Left colon (tissue), 2 donors: ENCODE measurements at places on chromosomes 5 and 9.

DNA sequence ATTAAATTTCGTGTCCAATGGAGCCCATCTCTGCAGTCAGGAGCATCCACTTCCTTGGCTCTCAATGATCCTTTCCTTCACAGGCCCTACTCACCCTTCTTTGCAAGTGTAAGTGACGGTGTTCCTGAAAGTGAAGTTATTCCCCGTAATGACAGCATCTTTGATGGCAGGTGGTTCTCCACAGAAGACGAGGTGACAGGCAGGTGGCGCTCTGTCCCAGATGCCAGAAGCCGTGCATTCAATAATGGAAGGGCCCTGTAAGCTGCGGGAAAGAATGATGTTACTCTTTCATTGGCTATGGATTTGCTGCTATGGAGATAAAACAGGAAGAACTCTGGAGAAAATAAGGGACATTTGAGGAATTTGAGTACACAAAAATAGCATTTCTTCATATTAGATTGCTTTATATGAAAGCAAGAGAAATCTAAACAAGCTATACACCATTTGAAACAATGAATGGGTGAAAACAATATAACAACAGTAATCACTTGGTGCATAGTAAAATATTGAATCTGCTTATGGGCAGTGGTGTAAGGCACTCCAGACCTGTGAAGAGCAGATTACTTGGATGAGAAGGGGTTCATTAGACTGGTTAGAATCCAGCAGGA is 89.9 kb upstream of the TXNDC8 start:
- peak; percentile 76 for DNase-seq

DNA sequence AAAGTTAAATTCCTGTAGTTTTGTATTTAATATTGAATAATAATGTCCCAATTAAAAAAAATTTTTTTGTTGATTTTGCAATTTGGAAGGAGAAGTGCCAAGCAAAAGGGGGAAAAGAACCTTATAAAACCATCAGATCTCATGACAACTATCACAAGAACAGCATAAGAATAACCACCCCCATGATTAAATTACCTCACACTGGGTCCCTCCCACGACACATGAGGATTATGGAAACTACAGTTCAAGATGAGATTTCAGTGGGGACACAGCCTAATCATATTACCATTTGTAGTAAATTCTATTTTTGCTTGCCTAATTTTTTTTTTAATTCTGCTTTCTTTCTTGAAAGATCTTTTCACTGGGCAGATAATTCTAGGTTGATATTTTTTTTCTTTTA is 33.4 kb upstream of the FCHO2 start:
- DNase-seq = no peak

DNA sequence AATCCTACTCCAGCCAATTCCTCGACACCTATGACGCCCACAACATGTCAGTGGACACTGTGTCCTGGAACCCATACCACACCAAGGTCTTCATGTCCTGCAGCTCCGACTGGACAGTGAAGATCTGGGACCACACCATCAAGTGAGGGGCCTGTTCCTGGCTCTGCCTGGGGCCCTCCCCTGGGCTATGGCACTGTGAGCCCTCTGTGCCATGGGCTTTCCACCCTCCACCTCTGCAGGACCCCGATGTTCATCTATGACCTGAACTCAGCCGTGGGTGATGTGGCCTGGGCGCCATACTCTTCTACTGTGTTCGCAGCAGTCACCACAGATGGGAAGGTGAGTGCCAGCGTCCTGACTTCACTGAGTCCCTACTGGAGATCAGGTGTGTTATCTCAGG is 8.4 kb downstream of the ENHO start:
- no peak for DNase-seq

DNA sequence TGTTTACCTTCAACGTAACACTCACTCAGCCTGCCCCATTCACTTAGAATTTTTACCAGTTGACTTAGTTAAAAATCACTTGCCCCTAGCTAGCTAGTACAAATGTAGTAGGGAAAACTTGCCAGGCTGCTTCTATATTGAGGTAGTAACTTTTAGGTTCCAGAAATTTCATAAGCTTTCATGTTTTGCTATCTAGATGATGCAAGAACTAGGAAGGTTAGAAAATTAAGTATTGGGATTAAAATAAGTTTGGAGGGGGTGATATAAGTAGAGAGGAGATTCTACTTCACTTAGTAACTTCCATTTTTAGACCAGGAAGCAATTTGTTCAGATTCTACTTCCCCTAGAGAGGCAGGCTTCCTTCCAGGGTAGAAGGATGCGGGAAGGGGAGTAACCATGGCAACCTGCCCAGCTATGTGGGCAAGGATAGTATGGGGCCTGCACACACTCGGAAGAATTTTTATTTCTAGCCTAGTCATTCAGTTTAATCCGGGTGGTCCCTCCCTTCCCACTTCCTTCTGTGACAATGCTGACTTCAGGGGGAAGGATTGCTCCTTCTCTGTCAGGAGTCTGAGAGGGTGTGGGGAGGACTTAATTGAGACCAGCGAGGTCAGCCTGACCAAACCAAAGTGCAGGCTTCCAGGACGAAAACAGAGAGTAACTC is 4.2 kb downstream of the DAB2 start:
- DNase-seq = peak; percentile 55

DNA sequence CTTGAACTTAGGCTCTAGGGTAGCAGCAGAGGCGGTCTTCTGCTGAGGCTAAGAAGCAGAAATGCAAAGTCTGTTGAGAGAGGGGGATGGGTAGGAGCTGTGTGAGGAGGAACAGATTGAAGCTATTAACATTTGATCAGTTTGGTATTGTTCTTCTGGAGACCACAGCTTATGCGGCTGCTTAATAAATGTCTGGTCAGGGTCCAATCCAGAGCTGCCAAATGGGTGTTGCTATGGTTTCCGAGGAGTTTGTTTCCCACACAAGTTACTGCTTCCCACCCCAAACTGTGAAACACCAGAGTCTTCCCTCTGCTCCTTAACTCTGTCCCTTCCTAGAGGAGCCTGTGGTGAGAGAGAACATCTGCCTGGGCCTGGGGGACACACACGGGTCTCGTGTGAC is 142.2 kb upstream of the KLF4 start:
- DNase-seq = no peak

DNA sequence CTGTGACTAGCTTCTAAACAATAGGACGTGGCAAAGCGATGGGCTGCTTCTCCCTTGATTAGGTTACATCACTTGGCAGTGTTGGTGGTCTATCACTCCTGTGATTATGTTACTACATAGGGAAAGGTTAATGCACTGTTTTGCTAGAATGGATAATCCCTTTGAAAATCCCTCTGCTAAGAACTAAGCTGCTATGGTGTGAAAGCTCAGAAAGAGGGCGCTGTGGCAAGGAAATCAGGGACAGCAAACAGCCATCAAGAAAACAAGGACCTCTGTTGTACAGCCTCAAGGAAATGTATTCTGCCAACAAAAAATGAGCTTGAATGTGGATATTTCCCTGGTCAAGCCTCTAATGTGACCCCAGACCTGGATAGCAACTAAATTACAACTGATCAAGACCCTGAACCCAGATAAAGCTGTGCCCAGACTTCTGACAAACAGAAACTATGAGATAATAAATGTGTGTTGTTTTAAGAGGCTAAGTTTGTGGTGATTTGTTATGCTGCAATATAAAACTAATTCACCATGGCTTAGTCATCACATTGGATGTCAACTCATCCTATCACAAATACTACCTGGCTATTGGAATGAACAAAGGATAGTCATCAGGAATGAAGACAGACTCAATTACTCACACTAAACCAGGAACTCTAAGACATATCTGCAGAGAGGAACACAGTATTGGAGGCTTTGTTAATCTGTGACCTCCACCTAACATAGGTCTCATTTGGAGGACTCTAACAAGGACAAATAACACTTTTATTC is 1215.9 kb downstream of the EFNA5 start:
- no peak for DNase-seq

GRCh38 chr9:32331240-32331639 is 53.2 kb upstream of the ACO1 start:
- no peak for DNase-seq

DNA sequence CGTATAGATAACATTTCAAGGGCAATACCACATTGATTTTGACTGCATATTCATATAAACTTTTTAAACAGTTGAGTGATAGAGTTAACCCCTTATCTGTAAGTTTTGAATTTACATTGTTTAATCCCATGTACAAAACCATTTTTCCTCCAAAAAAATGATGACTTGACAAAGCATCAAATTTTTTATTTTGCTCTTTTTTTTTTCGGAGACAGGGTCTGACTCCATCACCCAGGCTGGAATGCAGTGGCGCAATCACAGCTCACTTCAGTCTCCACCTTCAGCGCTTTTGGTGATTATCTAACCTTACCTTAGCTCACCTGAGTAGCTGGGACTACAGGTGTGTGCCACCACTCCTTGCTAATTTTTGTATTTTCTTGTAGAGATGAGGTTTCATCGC is 1670.1 kb upstream of the CDH9 start:
- DNase-seq = no peak

GRCh38 chr5:68405026-68405684 is 189.6 kb downstream of the PIK3R1 start:
- no peak for DNase-seq

DNA sequence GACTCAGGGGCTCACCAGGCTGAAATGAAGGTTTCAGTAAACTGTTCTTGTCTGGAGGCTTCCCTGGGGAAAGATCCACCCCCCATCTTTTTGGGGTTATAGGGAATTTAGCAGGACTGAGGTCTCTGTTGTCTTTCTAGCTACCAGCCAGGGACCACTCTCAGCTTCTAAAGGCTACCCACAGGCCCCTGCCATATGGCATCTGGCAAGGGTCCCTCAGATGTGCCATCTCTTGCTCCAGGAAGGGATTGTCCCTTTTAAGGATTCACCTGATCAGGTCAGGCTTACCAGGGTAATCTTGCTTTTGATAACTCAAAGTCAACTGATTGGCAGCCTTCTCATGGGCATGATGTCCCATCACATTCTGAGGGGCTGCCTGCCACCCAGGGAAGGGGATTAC is 65.0 kb downstream of the NSUN2 start:
- no peak for DNase-seq

GRCh38 chr9:92603100-92603499 is 66.8 kb downstream of the IPPK start:
- DNase-seq = no peak

DNA sequence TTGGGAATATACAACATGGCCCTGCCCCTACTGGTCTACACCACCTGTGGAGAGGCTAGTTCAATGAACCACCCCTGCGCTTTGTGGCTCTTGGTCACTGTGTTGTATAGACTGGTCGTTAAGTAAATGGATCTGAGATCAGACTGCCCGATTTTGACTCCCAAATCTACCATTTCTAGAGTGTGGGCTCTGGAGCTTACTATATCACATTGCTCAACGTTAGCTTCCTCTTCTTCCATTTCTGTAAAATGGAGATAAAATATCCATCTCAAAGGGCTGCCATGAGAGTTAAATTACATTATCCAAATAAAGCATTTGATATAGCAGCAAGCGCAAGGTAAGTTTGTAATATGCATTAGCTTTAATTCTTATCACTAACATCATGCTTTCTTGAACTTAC is 52.7 kb upstream of the IFNK start:
- no peak for DNase-seq

DNA sequence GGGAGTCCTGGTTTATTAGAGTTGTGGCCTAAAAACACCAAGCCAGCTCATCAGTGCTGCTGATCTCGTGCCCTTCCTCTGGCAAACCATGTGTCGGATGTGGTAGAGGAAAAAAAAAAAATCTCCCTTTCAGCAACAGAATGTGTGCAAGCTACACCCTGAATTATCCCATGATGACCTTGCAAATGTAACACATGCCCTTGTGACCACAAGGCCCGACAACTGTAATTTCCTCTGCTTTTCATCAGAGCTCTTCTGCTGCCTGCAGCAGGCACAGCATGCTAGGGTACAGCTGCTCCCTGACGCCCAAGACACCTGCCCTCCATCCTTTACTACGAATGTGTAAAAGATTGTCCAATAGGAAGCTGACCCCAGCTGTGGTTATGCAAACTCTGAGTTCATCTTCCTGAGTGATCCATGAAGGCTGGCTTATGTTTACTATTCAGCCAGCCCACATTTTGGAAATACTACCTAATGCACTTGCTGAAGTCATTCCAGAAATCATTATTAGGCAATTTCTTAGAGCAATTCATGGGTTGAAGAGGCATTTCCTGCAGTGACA is 14.6 kb upstream of the BNC2 start:
- DNase-seq = no peak

- DNase-seq = peak; percentile 81
Measured at GRCh38 chr9:129258124-129258822, 80.2 kb upstream of the IER5L start.

- no peak for DNase-seq
Measured at GRCh38 chr9:127854184-127854806, at the start of gene ENG. Gene ENG, minus strand, starts transcription at chr9:127854658. Its CDS starts 303 bp downstream, at chr9:127854355.

GRCh38 chr5:64690417-64691151 is at the start of gene SHISAL2B:
Gene SHISAL2B, plus strand, starts transcription at chr5:64690503. Its CDS starts 121 bp downstream, at chr5:64690624.
- DNase-seq = no peak

DNA sequence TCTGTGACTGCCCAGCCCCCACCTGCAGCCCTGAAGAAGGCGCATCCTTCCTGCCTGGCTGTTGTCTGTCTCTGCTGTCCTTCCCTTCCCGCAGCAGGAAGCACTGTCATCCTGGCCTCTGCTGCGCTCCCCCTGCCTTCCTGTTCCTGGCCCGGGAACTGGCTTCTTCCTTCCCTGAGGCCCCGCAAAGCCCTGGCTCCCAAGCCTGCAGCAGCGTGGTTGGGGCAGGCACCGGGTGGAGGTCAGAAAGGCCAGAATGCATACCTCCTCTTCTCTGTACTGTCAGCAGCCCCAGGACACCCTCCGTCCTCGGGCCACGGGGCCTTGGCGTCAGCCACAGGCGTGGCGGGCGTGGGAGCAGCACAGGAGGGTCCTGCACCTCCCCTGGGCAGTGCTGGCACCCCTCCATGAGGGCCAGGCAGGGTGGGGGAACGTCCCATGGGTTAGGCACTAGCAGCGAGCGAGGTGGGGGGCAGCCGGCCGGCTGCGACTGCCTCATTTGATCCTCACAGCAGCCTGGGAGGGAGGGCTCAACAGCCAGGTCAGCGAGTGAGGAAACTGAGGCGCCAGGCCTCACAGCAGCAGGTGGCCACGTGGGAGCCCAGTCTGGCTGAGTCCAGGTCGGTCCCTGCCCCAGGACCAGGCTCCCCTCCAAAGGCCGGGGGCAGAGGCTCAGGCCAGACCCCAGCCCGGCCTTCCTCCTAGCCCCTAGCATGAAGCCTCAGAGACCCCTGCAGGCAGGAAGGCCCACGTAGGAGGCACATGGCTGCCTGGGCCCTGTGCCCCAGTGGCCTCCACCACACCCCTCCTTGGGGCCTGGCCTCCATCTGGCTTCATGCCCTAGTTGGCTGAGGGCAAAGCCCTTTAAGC is 9.4 kb downstream of the FLT4 start:
- DNase-seq = peak; percentile 26

- DNase-seq = no peak
Measured at GRCh38 chr9:127918183-127919107, 1.6 kb upstream of the ST6GALNAC4 start.

GRCh38 chr5:94968507-94969095 is 316.3 kb downstream of the MCTP1 start:
- DNase-seq = no peak

GRCh38 chr5:54312499-54312898 is 2.1 kb upstream of the ARL15 start:
- no peak for DNase-seq

GRCh38 chr5:114988096-114988495 is 181.6 kb downstream of the TRIM36 start:
- no peak for DNase-seq
